ENCODE measurements at places on chromosomes 1 and 21.

DNA sequence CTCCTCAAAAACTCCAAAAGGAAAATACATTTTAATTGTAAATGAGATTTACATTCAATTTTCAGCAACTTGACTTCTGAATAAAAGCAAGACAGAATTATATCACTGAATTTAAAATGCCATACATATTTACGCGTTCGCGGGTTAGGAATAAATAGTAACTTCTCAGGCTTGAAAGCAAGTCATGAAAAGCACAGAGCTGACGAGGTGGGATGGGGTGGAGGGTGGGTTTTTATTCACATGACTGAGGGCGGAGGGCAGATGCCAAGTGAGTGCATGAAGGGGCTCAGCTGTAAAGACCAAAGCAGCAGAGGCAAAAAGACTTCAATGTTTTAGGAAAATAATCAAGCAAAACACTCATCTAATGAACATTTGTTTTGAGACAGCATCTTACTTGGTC lies 5.7 kb downstream of the CEP104 start:
- no peak for DNase-seq

DNA sequence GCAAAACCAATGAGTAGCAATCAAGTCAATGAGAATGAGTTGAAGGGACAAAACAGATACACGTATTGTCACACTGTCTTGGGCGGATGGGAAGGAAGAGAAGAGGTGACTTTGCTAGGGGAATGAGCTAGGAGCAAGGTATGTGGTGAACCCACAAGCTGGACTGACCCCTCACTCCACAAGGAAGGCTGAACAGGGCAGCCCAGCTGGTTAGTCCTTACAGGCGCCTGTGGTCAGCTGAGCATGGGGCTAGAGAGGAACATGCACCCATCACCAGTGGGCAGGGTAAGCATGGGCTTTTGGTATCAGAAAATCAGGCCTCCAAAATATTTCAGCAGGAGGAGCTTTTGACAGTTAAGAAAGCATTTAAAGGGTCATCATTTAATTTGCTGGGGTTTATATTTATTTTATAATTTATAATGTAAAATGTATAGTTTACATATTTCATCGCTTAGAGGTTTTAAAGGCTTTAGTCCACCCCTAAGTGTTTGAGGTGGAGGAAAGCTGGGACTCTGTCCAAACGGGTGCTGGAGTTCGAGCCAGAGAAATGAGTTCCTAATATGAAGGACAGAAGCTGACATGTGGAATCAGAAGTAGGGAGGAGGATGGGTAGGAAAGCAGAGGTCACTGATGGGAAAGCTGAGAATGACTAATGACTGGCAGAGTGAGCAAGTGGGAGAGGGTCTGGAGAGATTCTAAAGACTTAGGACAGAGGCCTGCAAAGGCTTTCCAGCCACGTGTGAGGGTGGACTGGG lies 22.0 kb upstream of the ACBD6 start:
- DNase-seq: no peak

DNA sequence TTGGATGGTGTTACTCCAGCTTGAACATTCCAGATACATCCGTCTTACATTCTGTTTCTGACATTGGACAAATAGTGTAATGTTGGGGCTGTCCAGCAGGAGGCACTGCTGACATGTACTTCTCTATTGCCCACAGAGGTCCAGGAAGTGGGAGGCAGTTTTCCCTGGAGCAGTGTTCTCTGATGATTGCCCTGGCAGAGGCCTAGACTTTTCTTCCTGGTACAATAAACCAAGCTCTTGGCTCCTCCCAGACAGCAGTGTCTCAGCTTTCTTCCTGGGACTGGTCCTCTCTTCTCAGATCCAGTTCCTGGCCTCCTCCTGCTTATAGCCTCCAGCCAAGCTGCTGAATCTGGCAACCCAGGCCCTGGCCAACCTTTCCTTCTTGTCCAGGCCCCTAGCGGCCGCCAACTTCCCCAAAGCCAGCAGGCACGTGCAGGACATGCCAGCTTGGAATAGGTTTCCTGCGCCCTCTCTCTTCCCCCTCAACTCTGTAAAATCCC lies 14.9 kb upstream of the IFNLR1 start:
- peak; percentile 66 for DNase-seq

- no peak for DNase-seq
Observed at GRCh38 chr1:54809496-54810074, 8.5 kb upstream of the TTC22 start.

DNA sequence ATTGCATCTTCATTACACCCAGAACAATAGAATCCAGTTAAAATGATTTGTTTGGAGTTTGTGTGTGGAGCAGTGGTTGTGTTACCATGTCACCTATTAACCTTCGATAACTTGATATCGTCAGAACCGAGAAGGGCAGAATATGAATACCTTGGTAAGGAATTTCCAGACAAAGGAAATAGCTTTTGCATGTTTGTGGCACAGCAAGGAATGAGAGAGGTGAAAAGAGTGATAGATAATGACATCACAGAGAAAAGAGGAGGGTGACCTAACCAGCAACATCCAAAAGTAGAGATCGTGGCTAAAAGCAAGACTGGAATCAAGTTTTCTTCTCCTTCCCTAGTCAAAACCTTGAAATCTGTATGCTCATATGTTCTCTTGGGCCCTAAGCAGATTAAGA lies 244.6 kb upstream of the NEGR1 start:
- DNase-seq: no peak

DNA sequence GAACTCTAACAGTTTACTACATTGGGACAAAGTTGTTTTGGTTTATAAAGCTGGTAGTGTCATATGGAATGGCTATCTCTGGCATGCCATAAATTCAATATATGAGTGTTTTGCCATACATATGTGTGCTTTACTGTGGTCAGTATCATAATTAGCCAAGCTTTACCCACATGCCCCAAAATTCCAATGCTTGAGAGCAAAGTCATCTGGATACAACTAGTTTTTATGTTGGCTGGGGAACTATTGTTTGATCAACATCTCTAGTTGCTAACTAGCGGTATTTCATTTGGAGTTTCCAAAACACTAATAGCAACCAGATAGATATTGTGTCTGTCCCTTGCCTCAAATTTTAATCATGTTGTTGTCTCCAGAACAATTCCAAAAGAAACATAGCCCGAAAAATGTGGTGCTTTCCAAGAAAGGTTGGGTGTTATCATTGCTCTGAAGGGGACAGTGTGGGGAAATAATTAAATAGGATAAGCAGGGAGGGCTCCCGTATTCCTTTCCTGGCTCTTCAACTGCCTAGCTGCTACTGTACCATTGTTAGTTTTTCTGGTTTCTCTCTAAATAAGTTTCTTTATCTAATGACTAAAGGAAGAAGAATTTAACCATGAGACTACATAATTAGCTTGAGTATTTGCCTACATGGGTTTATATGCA lies 136.1 kb downstream of the TGFB2 start:
- DNase-seq: no peak

GRCh38 chr1:110573314-110573713 lies 32.8 kb downstream of the KCNA2 start:
- DNase-seq: no peak

- no peak for DNase-seq
Observed at GRCh38 chr1:119293797-119294196, 74.8 kb upstream of the HAO2 start.

DNA sequence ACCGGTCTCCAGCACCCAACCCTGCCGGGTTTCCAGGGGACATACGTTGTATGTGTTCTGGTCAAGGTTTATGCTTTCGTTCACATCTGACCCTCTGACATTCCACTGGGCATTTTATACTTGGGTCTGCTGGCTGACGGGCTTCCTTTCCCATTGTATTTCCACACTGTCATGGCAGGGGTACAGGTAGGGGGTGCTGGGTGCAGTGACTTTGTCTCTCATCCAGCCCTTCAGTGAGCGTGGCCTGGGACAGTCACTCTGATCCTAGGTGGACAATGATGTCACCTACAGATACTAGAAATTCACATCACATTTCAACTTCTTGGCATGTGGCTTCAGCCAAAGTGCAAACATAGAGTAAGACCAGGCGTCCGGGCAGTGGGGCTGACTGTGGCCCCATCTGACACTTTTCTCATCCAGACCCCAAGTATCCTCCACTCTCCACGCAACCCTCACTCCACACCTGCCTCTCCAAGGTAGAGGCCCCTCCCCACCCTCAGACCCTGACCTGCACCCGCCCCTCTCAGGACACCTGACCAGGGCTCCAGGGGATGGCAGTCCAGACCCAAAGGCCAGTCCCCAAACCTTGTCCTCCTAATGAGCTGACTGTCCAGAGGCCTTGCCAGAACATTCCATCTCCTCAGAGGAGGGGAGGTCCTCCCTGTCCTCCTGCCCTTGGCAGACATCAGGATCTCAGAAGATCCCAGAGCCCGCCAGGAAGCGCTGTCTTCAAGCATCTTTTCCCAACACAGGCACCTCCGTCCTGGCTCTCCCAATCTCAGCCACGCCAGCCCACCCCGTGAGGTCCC lies 743 bp upstream of the KRTAP10-10 start:
- no peak for DNase-seq

GRCh38 chr1:186903374-186904136 lies 74.8 kb downstream of the PLA2G4A start:
- DNase-seq: peak; percentile 48

- peak; percentile 85 for DNase-seq
Observed at GRCh38 chr1:89454845-89455521, 69.6 kb upstream of the LRRC8B start.

GRCh38 chr1:161307230-161307768 lies 2.5 kb downstream of the MPZ start:
- peak; percentile 41 for DNase-seq

GRCh38 chr1:167342846-167343245 lies 122.2 kb downstream of the POU2F1 start:
- DNase-seq: peak; percentile 65

DNA sequence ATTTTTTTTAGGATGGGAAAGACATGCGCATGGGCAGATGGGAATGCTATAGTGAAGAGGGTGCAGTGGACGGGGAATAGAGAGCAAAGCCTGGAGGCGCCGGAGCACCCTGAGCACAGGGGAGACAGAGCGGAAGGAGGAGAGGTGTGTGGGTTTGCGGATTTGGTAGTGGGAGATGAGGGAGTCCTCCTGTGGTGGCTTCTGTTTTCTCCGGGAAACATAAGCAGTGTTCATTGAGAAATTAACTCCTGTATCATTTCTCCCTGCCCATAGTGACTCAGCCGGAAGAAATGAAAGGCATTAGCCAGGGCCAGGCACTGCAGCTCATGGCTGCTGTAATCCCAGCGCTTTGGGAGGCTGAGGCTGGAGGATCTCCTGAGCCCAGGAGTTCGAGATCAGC lies 4.7 kb upstream of the PTPRF start:
- DNase-seq: no peak

DNA sequence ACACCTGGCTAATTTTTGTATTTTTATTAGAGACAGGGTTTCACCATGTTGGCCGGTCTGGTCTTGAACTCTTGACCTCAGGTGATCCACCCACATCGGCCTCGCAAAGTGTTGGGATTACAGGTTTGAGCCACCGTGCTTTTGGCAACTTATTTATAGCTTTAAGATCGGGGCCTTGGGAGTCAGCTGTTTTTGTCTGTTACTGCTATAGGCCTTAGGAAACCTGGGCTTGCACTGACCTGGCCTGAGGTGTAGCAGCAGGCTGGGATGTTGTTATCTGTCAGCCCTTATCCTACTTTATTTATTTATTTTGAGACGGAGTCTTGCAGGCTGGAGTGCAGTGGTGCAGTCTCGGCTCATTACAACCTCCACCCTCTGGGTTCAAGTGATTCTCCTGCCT lies 11.4 kb downstream of the SZRD1 start:
- DNase-seq: no peak

GRCh38 chr1:58749646-58750045 lies 34.2 kb downstream of the JUN start:
- no peak for DNase-seq

- peak; percentile 91 for DNase-seq
Observed at GRCh38 chr1:40059338-40059959, 18.9 kb downstream of the CAP1 start.

GRCh38 chr1:232137066-232137465 lies 492.9 kb downstream of the SIPA1L2 start:
- no peak for DNase-seq

DNA sequence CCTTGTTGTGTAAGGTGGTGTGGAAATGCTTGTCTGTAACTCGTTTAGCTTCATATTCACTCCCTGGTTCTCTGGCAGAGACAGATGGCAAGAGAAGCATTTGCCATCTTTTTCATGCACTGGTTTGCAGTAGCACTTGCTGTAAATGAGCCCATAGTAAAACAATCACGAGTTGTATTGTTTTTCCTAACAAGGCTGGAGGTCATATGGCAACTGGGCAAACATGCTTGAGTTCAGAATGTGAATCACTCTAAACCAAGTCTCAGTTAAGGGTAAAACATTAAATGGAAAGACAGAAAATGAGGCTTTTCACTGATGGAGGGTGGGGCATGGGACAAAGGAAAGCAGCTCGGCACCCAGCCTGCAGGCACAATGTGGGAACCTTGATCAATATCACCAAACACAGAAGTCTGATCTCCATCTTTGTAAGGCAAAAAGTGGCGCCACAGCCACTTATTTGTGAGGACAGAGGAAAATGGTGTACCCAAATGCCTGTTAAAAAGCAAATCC lies 26.5 kb upstream of the LPAR3 start:
- DNase-seq: no peak

DNA sequence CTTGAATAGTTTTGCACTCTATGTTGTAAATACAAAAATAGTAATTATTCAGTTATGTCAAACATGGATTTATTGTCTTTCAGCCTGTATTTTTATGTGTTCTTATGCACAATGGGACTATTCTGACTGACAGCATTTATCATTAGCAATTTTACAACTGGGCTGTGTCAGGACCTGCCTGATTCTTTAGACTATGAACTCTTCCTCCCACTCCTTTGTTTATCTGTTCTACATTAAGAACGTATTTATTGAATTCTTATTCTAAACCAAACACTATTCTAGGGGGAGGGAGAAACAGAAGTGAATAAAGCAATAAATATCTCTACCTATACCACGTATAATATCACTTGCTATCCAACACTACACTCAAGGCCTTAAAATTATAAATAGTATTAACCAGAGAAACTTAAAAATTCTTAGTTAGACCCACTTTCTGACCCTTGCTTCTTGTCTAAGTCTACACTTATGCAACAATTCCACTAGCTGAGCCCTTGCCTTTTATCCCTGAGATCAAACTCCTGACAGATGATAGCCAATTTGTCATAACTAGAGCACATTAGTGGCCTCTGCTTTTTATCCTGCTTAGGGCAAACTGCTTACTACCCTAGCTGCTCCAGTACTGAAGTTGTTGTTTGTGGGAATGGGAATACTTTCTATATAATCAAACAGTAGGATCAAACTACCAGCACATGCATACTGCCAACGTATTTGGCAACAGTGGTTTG lies 494.3 kb downstream of the BRINP3 start:
- DNase-seq: no peak

DNA sequence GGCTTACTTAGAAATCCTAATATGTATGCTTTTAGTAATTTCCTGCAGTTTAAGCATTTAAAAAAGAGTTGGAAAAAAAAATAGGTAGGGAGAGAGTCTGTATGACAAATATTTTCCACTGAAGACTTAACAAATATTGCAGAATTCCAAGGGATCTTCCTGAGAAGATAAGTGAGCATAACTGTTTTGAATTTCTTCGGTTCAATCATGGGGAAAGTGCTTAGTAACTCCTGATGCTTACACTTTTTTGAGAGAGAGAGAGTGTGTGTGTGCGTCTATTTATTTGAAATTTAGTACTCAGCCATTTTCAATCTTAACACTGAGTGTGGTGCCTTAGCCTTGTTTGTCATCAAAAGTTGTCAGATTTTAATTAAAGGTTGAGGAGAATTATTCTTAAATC lies 18.5 kb downstream of the SON start:
- DNase-seq: no peak

- no peak for DNase-seq
Observed at GRCh38 chr1:111819566-111820263, 64.0 kb downstream of the DDX20 start.

- DNase-seq: peak; percentile 31
Observed at GRCh38 chr1:85078903-85079302, 30.6 kb upstream of the MCOLN3 start.

GRCh38 chr1:2230781-2231531 lies 2.8 kb downstream of the SKI start:
- peak; percentile 45 for DNase-seq

Data from hematopoietic multipotent progenitor cell treated with erythropoietin and hydrocortisone succinate and interleukin-3 and kit ligand, for 4 days (in vitro differentiated cells).